ENCODE measurements at places on chromosomes 5 and 9.

DNA sequence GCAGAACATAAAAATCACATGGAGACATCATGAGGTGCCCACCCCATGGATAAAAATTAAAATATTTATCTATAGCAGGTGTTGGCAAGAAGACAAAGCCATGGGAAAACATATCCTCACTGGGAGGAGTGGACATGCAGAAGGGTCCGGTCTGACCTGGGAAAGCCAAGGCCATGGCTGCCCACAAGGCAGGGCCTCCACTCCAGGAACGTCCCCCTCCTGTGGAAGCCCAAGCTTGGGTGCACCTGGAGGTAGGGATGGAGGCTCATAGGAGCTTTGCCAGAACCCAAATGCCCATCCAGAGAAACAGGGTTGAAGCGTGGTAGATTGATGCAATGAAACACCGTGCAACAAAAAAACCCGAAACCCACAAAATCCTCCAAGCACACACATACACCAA is 81.4 kb upstream of the COL5A1 start:
- DNase-seq = no peak

DNA sequence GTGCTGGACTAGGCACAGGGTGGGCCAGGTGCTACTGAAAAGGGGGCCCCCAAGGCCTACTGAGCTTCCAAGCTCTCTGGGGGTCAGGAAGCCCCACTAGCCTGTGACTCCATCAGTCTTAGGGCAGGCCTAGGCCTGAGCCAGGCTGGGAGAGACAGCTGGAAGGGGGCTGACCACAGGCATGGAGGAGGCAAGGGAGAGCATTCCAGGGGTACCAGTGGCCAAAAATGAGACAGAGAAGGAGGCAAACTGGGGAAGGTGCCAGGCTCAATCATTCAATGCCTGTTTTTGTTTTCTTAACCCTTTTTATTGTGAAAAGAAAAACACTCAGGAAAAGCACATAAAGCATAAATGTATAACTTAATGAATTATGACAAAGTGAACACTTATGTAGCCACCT is 26.2 kb upstream of the TCF7 start:
- DNase-seq = no peak

DNA sequence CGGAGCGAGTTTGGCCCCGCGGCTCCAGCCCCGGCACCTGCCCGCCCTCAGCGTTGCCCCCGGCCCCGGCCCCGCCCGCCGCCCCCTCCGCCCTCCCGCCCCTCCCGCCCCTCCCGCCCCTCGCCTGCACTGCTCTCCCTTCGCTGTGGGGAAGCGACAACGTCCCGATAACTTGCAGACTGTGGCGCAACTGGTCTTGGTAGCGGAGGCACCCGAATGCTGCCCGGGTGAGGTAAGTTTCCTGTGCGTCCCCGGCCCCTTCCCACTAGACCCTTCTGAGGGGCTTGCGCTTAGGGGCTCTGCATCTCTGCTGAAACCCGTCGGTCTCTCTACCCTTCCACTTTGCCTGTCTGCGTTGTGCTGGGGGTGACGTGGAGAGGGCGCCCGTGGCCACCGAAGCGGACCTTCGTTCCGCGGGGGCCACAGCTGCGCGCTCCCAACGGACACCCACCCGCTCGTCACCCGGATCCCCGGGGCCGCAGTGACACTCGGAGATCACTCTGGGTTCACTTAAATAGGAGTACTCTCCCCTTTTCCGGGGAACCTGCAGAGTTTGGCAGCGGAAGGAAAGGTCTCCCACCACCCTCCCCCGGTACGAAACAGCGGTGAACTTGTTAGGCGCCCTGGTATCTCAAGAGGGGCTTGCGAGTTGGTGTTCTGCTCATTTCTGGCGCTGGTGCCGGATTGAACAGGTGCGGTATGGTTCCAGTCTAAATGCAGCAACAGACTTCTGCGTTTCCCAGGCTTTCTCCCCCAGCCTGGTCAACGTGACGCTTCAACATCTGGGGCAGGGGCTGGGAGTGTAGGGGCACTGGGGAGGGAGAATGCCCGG is 707 bp downstream of the PIP5K1B start:
- no peak for DNase-seq

- DNase-seq = no peak
Measured at GRCh38 chr9:81653240-81653639, 36.1 kb downstream of the TLE1 start.

DNA sequence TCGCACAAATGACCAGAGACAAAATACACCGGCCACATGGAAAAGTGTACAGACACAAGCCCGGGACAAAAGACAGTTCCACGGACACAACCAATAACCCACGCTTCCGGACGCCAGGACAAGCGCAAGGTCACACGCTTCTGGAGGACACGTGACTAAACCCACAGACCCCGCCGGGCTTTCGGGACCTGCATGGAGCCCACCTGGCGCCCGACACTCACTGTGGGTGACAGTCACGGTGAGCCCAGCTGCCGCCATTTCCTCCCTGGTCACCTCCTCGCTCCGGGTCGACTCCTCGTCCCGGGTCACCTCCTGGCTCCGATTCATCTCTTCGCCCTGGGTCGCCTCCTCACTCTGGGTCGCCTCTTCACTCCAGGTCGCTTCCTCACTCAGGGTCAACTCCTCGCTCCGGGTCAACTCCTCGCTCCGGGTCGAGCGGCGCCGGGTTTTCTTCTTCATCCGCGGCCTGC is 470 bp downstream of the BAG1 start:
- DNase-seq = no peak

DNA sequence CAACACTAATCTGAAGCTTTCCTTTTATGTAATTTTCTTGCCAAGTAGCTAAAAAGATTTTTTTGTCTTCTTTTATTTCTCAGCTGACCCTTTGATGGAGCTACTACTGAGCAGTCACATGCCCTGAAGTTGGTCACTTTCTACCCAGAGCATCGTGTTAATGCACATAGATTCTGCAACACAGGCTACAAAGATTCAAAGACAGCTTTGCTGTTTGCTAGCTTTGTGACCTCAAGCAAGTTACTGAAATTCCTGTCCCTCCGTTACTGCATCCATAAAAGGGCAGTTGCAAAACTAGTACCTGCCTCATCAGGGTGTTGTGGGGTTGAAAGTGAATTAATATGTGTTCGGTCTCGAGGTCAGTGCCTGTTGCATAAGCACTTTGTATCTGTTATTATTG is 179.9 kb downstream of the GAS1 start:
- DNase-seq = no peak

GRCh38 chr9:107675351-107676259 is 186.0 kb upstream of the KLF4 start:
- no peak for DNase-seq

DNA sequence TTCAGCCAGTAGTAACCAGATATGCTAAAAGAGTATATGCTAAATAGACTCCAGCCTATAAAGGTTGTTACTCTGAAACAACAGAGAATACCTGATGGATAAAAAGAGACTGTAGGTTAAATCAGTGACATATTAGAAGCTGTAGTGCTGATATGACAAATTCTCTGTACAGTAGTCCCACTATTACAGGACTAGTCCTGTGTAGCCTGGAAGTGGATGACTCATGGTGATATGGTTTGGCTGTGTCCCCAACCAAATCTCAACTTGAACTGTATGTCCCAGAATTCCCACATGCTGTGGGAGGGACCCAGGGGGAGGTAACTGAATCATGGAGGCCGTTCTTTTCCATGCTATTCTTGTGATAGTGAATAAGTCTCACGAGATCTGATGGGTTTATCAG is 276.2 kb upstream of the POU5F2 start:
- DNase-seq = no peak

DNA sequence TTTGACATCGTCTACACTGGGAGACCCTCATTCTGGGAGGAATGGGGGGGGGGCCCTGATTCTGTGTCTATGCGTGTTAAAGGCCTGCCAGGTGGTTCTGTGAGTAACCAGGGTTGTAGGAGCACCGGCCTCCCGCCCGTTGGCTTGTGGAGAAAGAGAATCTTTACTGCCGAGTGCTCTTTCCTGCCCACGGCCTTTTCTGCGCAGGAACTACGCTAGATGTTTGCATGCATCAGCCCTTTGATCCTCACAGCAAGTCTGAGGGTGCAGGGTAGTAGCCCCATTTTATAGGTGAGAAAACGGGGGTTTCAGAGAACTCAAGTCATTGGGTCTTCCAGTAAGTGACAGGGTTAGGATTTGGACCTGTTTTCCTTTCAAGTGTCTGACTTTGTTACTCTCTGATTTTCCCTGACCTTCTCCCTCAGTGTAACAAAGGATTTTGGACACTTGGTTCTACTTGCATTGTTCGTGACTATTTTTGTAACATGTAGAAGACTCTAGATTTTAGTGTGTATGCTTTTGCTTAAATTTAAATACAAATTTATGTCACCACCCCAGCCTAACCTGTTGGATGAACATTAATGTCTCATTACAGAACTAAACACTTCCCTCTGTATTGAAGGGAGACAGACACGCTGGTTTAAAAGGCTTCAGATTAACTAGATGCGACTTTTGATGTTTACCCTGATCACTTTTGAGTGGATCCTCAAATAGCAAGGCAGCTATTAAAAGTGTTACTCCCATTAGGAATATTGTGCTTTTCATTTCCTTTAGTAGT is 22.0 kb downstream of the MAST4 start:
- no peak for DNase-seq

- DNase-seq = no peak
Measured at GRCh38 chr9:81724242-81724889, 35.0 kb upstream of the TLE1 start.

DNA sequence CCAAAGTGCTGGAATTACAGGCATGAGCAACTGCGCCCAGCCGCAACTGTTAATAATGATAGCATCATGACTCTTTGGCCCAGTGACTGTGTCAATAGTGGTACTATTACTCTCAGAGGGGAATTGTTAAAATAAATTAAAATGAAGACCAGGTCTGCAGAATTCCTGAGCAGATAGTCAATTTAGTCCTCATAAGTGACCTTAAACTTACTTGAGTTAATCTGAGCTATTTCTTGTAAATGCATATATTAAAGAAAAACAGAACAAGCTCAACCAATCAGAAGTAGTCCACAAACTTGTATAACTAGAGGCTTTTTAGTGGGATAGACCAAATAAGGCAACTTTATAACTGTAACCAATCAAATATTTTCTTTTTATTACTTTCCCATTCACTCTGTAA is 1.7 kb upstream of the RECK start:
- no peak for DNase-seq

GRCh38 chr5:96641368-96642280 is 20.6 kb upstream of the CAST start:
- DNase-seq = no peak

DNA sequence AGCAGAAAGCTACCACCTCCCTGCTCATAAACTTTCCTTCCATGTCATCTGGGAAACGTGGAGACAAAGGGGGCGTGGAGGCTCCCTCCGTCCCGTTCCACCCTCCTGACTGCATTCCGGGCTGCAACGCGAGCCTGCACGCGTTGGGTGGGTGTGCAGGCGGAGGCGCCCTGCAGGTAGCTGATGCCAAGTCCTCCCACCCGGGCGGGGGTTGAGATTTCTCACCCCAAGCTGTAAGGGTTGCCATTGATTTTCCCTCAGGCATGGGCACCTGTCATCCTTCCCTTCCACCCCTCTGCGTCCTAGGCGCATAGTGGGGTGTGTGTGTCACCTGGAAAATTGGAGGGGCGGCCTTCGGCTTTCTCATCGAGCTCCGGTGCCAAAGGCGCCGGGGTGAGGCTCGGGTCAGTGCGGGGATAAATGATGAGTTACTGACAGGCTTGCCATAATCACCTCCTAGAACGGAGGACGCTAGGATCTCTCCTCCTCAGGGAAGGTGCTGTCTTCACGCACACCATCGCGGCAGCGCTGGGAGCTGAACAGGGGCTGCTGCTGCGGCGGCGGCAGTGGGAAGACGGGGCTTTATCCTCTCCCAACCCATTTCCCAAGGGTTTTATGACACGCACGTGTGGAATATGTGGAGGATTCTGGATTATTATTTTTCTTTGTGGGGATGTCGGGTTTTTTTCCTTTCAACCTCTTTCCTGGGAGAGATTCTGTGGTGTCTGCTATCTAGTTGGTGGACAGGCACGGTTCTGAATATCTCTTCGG is 973 bp downstream of the PLPPR1 start:
- DNase-seq = no peak

DNA sequence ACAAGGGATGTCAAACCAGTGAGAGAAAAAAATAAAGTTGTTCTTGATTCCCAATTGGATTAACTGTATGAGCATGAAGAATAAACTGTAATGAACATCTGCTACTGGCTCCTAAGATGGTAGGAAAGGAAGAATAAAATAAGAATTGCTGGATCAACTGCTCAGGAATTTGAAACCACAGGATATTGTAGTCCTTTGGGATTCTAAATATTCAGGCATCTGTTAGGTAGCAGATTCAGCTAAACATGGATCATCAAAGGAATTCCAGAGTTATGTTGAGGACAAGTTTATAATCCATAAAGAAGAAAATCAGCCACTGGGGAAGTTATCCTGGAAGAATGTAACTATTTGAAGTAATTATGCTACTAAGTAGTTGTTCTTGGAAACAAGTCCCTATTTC is 65.8 kb downstream of the ISL1 start:
- no peak for DNase-seq

DNA sequence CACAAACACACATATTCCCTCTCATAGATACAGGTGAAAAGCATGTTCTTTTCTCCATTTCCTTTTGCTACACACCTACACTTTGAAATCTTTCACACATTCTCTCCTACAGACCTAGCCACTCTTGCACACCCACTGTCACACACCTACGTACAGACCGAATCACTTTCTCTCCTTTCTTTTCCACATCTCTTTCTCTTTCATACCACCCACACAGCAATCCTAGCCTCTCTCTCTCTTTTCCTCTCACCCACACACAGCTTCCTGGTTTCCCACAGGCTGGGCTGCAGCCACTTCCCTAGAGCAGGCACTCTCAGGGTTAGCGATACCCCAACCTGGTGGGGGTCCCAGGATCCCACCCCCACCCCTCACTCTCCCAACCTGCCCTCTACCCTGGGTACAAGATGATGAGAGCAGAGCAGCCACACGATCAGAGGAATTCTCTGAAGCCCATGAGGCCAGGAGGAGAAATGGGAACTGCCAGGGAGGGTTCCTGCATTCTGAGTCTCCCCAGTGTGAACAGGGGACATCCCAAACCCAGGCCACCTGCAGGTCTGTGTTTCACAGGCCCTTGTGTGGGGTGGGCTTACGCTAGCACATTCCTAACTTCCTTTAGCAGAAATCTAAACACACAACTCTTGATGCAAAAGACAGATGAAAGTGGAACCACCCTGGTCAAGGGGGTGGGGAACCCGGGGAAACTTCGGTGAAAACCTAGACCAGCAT is 17.1 kb upstream of the SYNPO start:
- DNase-seq = no peak

DNA sequence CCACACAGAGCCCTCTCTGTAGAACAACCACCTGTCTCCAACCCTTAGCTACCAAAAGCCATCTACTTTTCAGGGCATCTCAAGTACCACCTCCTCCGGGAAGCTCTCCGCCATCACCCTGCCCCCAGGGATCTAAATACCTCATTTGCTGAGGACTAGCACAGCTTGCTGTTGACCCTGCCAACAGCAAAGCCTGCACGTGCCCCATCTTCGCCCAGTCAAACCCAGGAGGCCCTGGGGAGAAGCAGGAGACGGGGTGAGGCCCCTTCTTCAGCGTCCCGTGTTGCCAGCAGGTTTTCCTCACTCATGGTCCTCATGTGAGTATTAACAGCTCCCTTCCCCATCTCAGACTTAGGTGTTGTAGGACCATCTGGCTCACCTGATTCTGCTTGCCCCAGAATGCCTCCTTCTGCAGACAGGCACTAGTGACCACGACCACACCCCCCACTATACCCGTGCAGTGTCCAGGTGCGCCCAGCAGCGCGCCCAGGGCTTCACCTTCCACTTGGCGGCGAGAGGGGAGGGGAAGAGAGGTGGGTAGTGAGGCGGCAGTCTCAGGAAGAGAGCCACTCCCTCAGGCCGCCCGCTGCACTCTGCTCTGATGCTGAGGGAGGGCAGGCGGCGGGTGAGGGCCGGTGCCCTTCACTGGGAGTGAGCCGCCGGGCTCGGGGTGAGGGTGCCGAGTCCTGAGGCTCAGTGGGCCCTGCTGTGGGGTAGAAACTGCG is 11.1 kb downstream of the VAV2 start:
- DNase-seq = no peak
